M059J (cell line): ENCODE measurements at places on chromosomes 13 and 19. TPM values are rescaled to one million over a fixed set of nuclear protein-coding genes. Genes with fewer than 3 reads are reported as not detected.

DNA sequence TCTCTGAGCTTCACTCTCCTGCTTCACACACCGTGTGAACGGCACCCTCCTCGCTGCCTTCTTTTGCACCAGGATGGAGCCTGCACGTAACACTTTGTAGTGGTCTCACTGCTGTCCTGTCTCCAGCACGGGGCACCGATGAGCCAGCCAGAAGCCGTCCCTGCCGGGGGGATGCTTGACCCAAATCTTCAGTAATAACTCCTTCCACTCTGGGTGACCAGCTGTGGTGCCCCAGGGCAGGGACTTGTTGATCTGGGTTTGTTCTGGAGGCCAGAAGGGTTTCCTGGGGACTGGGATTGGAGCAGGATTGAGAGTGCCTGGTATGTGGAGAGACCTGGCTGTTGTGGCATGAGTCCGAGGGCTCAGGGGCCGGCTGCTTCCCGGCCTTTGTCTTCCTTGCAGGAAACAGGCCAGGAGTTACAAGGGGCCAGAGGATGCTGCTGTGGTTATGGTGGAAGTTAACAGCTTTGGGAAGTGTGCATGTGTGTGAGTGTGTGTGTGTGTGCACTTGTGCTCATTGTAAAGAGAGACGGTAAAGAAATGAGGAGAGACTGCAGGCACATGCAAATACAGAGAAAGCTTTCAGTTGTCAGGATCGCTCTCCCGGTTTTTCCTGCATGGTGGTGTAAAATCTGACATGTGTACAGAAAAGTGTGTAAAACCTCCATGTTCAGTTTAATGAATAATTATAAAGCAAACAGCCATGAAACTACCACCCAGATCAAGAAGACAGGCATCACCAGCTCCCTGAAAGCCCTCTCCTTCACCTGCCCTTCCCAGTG lies 18.9 kb downstream of the PAK4 start:
- no peak for DNase-seq

The PSPN gene
- 1.2 and 1.3 TPM in 2 replicates for total RNA-seq

The VMAC gene
- 1.6 and 4.4 TPM in 2 replicates for total RNA-seq

The CEBPA gene
- total RNA-seq = 0.05 TPM in 1 of 2 replicates, not detected in the other

The TMPRSS9 gene
- total RNA-seq = not detected in 2 replicates

The PNMA8B gene
- total RNA-seq = 0.07 TPM in 1 of 2 replicates, not detected in the other

DNA sequence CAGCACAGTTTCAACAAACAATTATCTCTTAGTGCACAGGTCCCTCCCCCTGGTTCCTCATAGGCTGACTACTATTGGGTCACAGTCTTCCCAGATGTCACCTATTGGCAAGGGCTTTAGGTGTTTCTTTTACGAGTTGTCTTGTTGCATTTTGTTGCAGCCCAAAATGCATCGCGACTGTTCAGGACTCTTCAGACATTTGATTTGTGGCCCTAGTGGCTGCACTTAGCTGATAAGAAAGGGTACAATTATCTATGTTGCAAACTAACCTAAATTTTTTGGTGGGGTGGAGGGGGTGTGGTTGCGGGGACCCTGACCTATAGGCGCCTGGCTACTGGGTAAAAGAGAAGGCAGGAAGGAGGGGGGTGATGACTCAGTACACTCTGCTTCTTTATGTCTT lies 29.1 kb upstream of the ZNF714 start:
- DNase-seq = no peak

DNA sequence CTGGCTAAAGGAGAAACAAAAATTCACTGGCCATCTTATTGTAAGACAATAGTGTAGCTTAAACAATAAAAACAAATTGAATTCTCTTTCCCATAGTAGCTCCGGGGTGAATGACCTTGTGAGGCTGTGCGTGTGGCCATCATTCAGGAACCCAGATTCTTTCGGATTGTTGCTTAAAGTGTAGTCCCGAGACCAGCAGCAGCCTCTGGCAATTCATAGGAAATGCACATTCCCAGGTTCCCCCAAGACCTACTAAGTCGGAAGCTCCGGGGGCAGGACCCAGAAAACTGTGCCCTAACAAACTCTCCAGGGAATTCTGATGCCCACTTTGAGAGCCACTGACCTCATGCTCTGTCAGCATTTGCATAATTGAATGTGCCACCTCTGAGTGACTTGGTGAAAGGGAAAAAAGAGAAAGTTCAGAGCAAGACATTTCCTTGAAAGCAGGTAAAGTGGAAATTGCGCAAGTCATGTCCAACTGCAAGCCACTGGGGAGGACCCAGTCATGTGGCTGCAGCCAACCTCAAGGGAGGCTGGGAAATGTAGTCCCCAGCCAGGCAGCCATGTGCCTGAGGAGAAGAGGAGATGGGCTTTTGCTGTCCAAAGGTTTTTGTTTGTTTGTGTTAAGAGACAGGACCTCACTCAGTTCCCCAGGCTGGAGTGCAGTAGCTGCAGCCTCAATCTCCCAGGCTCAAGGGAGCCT lies 50.7 kb upstream of the PNMA8B start:
- peak; percentile 61 for DNase-seq

GRCh38 chr13:27446986-27447583 lies 3.3 kb downstream of the MTIF3 start:
- DNase-seq = no peak

DNA sequence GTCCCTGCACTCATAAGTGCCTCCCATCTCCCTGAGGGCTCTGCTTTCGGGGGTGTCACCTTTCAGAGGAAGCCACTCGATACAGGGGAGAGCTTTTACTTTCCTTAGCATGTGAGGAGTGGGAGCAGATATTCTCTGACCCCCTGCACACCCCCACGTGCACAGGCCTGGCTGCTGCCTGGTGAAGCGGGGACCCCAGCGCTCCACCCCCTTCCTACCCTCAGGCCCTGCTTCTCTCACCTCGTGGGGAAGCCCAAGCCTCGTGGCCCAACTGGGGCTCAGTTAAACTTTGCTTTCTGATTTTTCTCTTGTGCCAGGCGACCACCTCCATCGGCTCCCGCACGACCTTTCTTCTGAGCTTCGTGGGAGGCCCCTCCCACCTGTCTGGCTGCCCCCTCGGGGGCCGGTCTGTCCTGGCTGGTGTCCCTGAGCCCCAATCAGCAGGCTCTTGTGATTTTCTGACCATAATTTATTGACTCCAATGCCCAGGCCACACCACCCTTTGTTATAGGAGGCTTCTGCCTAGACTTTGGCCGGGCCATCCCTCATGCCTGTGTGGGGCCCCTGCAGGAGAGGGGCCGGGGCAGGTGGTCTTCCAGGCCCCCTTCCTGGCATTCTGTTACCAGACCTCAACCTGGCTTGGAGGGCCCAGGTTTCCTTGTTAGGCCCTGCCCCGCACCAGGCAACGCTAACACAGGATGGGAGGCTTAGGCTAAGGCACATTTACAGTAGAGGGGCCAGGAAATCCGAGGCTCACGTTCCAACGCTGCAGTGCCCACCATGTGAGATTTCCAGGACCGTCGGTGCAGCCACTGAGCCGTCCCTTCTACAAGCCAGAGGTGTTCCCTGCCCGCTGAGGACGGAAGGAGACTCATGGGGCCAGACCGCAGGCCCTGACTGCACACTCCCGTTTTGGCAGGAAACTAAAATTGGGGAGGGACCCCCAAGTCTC lies 3.7 kb downstream of the TMED1 start:
- no peak for DNase-seq

The IRS2 gene
- 0.42 and 0.54 TPM in 2 replicates for total RNA-seq

The TJP3 gene
- 0.30 and 0.49 TPM in 2 replicates for total RNA-seq

The GAPDHS gene
- total RNA-seq = not detected in 2 replicates

DNA sequence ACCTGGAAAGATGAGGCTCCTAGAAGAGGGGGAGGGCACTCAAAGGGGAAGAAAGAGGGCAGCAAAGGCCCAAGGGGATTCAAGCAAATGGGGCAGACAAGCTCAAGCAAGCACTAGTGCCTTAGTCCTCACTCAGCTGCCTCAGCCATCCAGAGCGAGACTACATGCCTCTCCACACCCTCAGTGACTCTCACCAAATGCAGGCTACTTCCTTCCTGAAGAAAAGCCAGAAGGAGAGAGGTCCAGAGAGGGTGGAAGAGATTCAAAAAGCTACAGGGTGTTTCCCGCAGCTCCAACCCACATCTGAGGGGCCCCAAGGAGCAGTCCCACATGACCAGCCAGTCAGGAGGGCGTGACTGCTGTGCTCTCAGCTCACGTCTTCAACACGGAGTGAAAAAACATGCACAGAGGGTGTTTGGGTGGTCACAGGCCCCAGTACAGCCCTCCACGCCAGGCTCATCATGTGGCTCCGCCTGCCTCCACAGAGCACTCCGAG lies 40.5 kb downstream of the MIPEP start:
- DNase-seq = no peak

DNA sequence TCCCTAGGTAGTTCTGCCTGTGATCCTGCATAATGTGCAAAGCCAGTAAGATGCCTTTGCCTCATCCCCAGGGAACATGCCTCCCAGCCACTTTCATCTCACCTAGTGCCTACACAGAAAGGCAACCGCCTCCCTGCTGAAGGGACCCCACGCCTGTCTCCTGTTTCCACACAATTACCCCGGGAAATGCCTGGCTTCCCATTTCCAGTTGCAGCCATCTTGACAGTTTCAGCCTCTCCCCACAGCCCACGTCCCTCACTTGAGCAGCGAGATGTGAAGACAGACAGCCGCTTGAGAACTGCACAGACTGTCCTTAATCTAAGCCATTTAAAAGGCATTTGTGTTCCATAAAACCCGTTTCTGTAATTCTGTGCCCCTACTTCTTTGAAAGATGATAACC lies 4.7 kb upstream of the UQCRFS1 start:
- DNase-seq = no peak
